ENCODE measurements at places on chromosomes 12 and 14.

GRCh38 chr14:54805445-54806322 is 96.9 kb downstream of the GCH1 start:
- peak; percentile 56 for DNase-seq

GRCh38 chr14:29955087-29955486 is 27.4 kb upstream of the PRKD1 start:
- DNase-seq: no peak

DNA sequence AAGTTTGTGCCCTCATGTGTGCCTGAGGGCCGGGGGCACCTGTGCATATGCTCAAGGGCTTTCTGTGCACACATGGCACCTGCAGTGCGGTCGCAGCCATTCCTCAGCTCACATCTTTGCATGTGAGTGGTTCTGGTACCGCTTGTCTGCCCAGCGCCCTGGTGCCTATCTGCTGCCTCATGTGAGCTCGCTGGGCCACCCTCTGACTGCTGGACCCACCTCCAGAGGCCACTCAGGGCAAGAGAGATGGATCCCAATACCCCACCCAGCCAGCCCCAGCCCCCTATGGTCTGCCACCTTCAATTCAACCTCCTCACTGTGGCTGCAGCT is 5.4 kb upstream of the AMN start:
- no peak for DNase-seq

DNA sequence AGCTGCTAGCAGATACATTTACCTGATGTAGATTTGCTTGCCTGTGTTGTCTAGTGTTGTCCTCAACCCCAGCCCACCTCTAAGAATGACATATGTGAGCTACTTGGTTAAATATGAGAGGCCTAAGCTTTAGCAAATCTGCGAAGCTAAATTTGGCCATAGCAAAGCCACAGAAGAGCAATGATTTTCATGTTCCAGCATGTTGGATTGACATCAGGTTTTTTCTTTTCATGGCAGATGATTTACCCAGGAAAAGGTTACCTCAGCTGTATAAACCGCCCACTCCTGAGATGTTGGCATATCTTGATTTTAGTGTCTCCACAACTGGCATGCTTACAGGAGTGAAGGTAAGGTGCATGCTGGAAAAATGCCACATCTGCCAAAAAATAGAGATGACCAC is 36.4 kb upstream of the ATF1 start:
- DNase-seq: no peak

- no peak for DNase-seq
Observed at GRCh38 chr14:75361751-75362433, 65.9 kb upstream of the JDP2 start.

DNA sequence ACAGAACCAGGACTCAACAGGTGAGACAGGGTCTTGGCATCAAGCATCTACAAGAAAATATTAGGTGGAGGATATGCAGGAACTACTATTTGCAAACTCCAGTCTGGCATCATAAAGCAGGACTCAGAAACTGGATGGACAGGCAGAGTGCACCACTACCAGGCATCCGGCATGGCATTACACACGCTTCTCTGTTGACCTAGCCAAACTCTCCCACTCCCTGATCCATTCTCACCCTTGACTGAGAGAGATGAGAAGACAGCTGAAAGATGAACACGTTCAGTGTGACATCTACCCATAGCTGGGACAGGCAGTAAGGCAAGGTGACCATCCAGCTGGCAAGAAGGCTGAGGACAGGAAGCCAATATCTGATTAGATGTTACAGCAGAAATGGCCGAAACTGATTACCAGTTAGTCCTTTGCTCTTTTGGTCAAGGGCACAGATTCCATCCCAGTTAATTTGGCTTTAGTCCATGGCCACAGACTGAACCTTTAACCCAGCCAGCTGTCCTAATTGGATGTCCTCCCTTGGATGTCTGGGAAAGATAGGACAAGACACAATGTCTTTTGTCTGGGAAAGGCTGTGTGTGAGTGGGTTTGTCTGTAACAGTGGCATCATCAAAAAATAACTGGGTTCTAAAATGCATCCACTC is 71.6 kb downstream of the BBS10 start:
- no peak for DNase-seq

DNA sequence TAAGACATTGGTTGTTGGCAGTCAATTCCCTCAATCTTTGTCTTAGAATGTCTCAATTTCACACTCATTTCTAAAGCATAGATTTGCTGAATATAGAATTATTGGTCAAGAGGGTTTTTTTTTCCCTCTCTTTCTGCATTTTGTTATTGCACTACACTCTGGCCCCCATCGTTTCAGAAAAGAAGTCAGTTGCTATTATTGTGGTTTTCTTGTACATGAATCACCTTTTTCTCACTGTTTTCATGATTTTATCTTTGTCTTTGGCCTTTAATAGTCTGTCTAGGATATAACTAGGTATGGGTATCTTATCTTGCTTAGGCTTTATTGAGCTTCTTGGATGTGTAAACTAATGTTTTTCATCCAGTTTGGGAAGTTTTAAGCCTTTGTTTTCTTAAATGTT is 194.3 kb upstream of the DAAM1 start:
- DNase-seq: no peak

GRCh38 chr12:47433876-47434275 is 272.0 kb downstream of the RPAP3 start:
- no peak for DNase-seq

DNA sequence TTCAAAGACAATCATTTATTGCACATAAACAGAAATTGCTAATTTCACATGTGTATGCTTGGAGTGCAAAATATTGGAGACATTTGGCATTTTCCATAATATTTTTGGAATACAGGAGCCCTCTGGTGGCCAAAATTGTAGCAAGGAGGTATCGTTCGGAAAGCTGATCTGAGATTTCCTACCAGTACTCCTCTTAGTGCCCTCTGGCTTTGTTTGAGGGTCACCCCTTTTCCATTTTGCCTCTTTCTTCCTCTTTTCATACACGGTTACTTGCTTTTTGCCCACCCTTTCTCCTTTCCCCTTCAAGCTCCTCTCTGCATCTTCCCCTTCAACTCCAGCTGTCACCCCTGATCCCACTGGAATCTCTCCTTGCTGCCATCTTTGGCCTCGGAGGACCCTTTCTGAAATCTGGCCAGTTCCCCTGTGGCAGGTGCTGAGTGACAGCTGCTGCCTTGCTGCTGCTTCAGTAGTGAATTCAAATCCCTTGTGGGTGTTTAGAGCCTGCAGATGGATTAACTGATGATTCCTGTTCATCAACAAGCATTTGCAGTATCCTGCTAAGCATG is 164.6 kb upstream of the PARP11 start:
- peak; percentile 21 for DNase-seq

DNA sequence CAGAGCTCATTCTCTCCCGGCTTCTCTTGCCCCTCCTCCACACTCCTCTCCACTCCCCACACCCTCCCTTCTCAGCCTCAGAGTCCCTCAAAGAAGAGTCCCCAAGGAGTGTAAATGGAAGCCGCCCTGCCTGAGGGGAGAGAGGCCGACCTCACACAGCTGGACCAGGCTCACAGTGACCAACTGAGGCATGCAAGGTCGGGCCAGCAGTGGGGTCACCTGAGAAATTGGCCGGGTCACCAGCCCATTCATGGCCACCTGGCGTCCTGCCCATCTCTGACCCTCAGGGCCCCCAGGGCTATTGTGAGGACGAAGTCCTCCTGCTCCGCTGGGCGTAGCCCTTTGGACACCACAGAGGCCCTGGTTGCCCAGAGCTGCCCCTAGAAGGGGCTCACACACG is 49.5 kb upstream of the NUAK1 start:
- no peak for DNase-seq

- no peak for DNase-seq
Observed at GRCh38 chr14:85688006-85688405, 158.1 kb downstream of the FLRT2 start.

DNA sequence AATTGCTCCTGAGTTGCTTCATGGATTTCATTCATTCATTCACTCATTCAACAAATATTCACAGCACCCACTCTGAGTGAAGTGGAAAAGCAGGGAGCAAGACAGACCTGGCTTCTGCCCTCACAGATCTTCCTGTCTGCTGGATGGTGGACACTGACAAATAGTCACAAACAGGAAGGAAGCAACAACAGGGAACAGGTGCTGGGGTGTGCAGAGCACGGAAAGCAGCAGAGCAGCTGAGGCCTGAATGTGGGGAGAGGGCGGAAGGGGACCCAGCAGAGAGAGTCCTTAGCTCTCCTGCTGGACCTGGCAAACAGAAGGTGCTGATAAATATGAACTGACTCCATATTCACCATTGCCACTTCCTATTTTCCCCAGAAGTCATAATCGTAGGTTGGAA is 54.4 kb downstream of the SETD3 start:
- peak; percentile 73 for DNase-seq

DNA sequence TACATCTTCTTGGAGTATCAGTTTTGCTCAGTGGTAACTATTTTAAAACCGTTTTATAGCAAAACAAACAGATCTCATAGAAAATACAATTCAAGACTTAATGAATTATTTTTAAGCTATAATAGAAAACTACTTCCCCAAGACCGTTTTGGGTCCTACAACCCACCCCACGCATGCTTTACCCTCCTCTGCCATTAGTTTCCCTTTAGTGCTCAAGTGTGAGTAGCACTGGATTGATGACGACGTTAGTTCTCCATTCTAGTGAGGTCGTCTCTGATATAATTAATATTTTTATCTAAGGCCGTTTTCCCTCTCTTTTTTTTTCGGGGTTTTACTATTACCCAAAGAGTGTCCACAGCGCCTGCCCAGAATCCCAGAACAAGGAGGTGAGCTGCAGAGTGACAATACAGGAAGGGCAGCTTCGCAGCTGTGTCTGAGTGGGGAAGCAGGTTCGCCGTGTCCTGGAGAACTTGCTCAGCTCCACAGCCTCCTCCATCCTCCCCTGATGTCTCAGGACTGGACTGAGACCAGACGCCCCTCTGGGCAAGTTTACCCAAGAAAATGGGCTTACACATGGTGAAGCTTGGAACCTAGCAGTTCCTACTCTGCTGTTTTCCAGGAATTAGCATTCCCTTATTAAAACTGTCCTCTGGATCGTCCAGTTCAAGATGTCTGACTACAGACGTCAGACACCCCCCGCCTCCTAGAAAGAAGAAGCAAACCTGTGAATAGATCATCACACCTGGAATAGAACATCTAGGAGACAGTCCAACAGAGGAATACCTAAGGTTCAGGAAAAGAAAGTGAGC is 31.9 kb upstream of the MON2 start:
- DNase-seq: no peak

DNA sequence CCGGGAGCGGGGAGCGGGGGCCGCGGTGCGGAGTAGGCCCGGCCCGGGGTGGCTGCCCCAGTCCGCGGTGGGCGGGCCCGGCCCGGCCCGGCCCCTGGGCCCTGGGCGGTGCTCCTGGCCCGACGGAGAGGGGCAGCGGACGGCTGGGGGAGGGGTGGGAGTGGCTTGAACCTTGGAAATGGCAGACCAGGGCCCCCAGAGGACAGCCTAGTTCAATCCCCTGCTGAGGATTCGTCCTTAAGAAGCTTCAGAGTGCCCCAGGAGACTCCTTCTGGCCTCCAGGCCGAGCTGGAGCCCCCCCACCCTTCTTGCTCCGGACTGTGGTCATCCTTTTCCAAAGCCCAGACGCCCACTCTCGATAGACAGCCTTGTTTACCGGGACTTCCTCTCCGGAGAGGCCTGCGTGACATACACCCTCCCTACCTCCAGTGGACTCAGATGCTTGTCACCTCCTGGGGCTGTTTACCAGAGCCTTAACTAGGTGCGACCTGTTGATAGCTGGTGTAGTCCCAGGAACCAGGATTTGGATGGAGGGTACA is 458 bp downstream of the KHNYN start:
- DNase-seq: no peak

DNA sequence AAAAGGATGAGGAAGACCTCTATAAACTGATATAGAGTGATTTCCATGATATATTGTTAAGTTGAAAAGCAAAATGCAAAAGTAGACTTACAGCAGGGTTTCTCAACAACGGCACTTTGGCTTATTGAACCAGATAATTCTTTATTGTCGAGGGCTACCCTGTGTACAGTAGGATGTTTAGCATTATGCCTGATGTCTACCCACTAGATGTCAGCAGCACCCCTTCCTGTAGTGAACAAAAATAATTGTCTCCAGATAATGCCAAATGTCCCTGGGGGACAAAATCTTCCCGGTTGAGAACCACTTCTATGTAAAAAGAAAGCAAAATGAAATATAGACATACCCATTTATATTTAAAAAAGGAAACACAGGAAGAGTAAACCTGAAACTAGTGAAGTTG is 32.4 kb downstream of the ABCD2 start:
- DNase-seq: peak; percentile 8

GRCh38 chr14:90398315-90398839 is 1.5 kb downstream of the CALM1 start:
- DNase-seq: no peak

DNA sequence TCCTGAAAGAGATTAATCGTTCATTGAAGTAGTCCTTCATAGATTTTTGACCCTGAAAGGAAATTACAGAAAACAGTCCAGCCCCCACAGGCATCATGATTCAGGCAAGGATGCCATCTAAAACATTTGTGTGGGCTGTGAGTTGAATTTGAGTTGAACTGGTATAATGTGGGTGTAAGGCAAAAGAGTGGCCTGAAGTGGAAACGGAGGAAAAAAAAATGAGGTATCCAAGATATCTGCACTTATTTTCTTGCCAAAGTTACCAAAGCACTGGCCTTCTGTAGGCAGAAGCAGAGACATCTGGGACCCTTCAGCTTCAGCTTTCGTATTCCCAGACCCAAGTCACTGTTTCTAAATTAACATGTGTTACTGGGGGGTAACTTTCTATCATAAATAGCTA is 105.1 kb upstream of the DIO2 start:
- no peak for DNase-seq

GRCh38 chr14:56452940-56453339 is 126.7 kb upstream of the TMEM260 start:
- no peak for DNase-seq

DNA sequence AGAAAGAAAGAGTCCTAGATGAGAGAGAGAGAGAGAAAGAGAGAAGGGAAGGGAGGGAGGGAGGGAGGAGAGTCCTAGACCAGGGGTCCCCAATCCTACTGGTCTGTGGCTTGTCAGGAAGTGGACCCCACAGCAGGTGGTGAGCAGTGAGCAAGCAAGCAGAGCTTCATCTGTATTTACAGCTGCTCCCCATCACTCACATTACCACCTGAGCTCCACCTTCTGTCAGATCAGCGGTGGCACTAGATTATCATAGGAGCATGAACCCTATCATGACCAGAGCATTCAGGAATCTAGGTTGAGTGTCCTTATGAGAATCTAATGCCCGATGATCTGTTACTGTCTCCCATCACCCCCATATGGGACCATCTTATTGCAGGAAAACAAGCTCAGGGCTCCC is 39.2 kb upstream of the AMN1 start:
- no peak for DNase-seq
